ENCODE measurements at places on chromosomes 11 and 22. TPM values are rescaled to one million over a fixed set of nuclear protein-coding genes. Genes with fewer than 3 reads are reported as not detected.

- peak; percentile 74 for DNase-seq
- peaks cover 20% of the 10 kb centered on the region for H3K4me1 ChIP-seq
- no peak overlapping the region for H3K4me3 ChIP-seq
- no peaks in the 10 kb centered on the region for H3K36me3 ChIP-seq
Observed at GRCh38 chr22:22698263-22698750, 53.9 kb downstream of the GGTLC2 start.

GRCh38 chr11:64638829-64639228 is 47.8 kb downstream of the SLC22A12 start:
- no peak overlapping the region for H3K27ac ChIP-seq
- no peaks in the 10 kb centered on the region for H3K36me3 ChIP-seq
- no peak overlapping the region for H3K4me3 ChIP-seq
- H3K27me3 ChIP-seq, result peaks cover 32% of the 10 kb centered on the region
- no peak for DNase-seq
- peaks cover 34% of the 10 kb centered on the region for H3K4me1 ChIP-seq

The NPTXR gene
- polyA plus RNA-seq, result 0.16 TPM

The PAMR1 gene
- not detected for polyA plus RNA-seq

The OR2AG1 gene
- not detected for polyA plus RNA-seq

DNA sequence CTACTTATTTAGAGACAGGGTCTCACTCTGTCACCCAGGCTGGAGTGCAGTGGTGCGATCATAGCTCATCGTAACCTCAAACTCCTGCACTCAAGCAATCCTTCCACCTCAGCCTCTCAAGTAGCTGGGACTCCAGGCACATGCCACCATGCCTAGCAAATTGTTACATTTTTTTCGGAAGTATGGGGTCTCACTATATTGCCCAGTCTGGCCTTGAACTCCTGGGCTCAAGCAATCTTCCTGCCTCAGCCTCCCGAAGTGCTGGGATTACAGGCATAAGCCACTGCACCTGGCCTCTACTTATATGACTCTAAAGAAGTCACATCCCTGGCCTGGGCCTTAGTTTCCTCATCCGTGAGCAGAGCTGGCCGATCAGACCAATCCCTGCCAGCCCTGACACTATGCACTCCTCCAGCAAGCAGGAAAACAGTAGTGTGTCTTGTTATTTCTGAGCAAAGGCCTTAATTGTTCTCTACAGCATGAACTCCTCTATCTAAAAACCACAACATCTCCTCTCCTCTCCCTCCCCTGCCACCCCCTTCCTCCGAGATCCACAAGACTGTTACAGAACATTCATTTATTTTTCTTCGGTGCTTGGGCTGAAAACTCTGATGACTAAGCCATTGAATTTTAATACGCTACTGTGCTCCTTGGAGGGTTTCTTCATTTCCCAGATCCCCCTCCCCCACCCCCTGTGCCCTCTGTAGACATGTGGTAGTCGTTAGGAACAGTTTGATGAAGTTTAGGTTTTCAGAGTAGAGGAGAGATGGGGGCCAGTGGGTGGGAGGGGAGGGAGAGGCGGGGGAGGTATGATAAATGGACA is 91.5 kb downstream of the ABTB2 start:
- DNase-seq, result no peak
- H3K27ac ChIP-seq, result no peak overlapping the region
- H3K27me3 ChIP-seq, result no peaks in the 10 kb centered on the region
- no peak overlapping the region for H3K4me3 ChIP-seq

- no peaks in the 10 kb centered on the region for H3K27me3 ChIP-seq
- DNase-seq, result no peak
- peaks cover 7% of the 10 kb centered on the region for H3K4me1 ChIP-seq
- no peak overlapping the region for H3K4me3 ChIP-seq
- H3K36me3 ChIP-seq, result peaks cover 80% of the 10 kb centered on the region
Observed at GRCh38 chr11:94968334-94968958, 4.9 kb downstream of the CWC15 start.

DNA sequence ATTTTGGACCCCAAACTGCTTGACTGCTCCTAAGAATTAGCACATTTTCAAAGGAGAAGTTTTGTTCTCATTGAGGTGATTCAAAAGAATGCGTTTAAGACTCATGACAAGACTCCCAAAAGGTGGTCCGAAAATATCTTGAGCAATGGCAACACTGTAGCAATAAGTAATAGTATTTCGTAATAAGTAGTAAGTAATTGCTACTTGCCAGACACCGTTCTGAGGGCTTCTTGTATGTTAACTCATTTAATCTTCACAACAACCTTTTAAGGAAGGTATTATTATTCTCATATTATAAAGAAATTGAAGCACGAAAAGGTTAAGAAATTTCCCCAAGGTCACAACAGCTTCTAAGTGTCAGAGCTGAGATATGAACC is 184.0 kb upstream of the SORL1-AS1 start:
- H3K36me3 ChIP-seq, result no peaks in the 10 kb centered on the region
- H3K27ac ChIP-seq, result no peak overlapping the region
- DNase-seq, result no peak
- no peaks in the 10 kb centered on the region for H3K27me3 ChIP-seq

The MUC5B gene
- polyA plus RNA-seq, result not detected

DNA sequence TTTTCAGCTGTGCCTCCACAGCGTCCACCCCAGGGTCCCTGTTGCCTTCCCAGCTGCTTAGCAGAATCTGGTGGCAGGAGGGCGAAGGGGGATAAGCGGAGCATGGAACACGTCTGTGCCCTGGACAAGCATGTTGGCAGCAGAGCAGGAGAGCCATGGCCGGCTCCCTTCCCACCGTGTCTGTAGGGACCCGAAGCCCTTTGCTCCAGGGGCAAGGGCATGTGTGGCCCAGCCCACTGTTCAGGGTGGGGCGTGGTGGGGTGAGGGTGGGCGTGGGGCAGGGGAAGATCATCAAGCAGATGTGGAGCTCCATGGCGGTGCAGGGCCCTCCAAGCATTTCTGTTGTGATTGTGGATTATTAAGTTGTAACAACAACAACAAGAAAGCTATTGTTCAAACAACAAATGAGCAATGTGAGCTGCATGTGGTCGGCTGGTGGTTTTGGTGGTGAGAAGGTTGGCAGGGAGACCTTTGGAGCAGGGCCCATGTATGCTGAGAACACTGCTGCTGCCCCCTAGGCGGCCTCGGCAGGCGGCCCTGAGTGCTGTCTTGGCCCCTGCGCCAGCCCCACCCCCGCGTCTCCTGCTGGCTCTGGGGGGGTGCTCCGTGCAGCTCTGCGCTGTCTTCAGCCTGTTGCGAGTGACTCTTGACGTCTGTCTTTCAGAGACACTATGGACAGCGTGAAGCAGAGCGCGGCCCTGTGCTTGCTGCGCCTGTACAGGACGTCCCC is 50.9 kb downstream of the AP2A2 start:
- H3K27ac ChIP-seq, result no peak overlapping the region
- H3K4me3 ChIP-seq, result no peak overlapping the region
- no peak for DNase-seq

- no peak for DNase-seq
- H3K4me1 ChIP-seq, result no peaks in the 10 kb centered on the region
- no peaks in the 10 kb centered on the region for H3K36me3 ChIP-seq
- no peaks in the 10 kb centered on the region for H3K27me3 ChIP-seq
- H3K27ac ChIP-seq, result no peak overlapping the region
- no peak overlapping the region for H3K4me3 ChIP-seq
Observed at GRCh38 chr11:13216019-13216710, 61.4 kb upstream of the BMAL1 start.

DNA sequence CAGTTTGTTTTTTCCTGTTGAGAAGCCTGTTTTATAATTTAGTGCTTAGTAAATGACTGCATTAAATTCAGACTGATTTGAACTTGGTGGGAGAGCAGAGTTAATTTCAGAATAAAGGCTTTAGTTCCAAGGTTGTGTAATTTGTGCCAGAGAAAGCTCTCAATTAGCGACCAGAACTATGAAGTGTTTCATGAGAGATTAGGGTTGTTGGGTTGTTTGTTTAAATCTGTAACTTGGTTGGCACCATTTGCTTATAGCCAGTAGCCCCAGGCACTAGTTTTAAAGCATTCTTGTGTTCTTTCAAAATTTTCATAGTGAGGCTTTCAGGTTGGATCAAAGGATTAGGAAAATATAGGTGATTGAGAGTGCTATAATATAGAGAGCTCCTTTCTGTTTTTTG is 25.5 kb downstream of the UVRAG start:
- H3K36me3 ChIP-seq, result peaks cover 5% of the 10 kb centered on the region
- H3K4me1 ChIP-seq, result peaks cover 48% of the 10 kb centered on the region
- H3K4me3 ChIP-seq, result no peak overlapping the region
- DNase-seq, result no peak
- H3K27me3 ChIP-seq, result no peaks in the 10 kb centered on the region
- H3K27ac ChIP-seq, result peak overlapping the region; percentile 76

DNA sequence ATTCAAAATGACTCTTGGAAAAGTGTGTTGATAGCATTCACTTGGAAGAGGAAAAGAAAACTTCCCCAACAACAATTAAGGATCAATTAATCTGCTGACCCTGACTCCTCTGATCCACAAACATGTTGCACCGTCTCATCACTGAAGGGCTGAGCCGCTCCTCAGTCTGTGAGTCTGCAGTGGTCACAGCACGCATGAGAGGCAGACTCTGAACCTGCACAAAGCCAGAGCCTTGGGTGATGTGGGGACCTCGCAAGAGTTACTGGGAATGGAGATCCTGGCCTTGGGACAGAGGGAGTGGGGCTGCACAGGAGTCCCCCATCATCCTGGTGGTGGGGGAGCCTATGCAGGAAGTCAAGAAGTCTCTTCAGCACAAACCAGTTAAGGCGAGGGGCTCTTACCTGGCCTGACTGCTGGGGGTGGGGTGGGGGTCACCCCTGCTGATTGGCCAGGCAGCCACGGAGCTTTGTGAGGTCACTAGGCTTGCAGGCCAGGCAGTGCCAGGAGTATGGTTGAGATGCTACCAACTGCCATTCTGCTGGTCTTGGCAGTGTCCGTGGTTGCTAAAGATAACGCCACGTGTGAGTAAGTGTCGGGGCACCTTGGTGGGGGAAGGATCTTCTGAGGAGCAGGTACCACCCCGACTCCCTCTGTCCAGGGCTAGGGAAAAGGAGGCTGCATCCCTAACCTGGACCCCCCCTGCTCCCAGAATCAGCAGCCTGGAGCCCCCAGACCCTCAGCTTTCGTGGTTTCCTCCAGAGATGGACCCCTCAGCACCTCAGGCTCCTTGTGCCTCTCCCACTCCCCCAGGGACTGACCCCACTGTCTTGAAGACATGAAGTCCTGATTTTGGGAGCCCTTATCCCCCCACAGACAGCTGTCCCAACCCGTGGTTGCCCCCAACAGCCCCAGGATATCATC is at the start of gene ACR:
Gene ACR (plus strand): TSS at position 477 of the 921 bp plus-strand sequence. CDS start 32 bp downstream, at position 509.
- no peaks in the 10 kb centered on the region for H3K27me3 ChIP-seq
- DNase-seq, result no peak
- H3K4me1 ChIP-seq, result no peaks in the 10 kb centered on the region
- no peak within 1 kb of the TSS for H3K4me3 ChIP-seq
- no peak within 1 kb of the TSS for H3K27ac ChIP-seq

GRCh38 chr11:63564784-63565350 is 1.7 kb upstream of the PLAAT2 start:
- no peaks in the 10 kb centered on the region for H3K36me3 ChIP-seq
- no peak overlapping the region for H3K4me3 ChIP-seq
- peaks cover 3% of the 10 kb centered on the region for H3K27me3 ChIP-seq

The WBP2NL gene
- 1.6 TPM for polyA plus RNA-seq

GRCh38 chr11:12704049-12704448 is 29.8 kb downstream of the TEAD1 start:
- no peaks in the 10 kb centered on the region for H3K27me3 ChIP-seq
- no peak overlapping the region for H3K27ac ChIP-seq
- DNase-seq, result no peak
- no peaks in the 10 kb centered on the region for H3K36me3 ChIP-seq

The FGF19 gene
- not detected for polyA plus RNA-seq

The CCDC88B gene
- 230 TPM for polyA plus RNA-seq

DNA sequence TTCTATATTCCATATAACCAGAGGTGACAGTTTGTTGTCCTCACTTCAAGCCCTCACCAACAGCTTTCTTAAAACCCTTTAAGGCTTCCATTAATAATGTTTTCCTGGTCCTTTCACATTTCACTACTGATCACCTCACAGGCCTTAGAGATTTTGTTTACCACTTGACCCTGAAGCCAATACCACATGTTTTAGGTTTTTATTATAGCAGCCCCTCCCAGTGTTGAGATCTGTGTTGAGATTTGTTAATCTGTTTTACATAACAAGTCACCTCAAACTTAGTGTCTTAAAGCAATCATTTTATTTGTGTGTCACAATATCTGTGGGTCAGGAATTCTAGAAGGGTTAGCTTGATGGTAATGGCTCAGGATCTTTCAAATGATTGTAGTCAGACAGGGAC is 49.9 kb downstream of the FAR1 start:
- no peaks in the 10 kb centered on the region for H3K4me1 ChIP-seq
- H3K27ac ChIP-seq, result no peak overlapping the region
- no peak for DNase-seq
- no peak overlapping the region for H3K4me3 ChIP-seq

- DNase-seq, result no peak
- H3K36me3 ChIP-seq, result no peaks in the 10 kb centered on the region
- no peak overlapping the region for H3K27ac ChIP-seq
- H3K4me3 ChIP-seq, result no peak overlapping the region
- H3K4me1 ChIP-seq, result peaks cover 39% of the 10 kb centered on the region
Observed at GRCh38 chr11:2467695-2468055, 22.9 kb downstream of the KCNQ1 start.

DNA sequence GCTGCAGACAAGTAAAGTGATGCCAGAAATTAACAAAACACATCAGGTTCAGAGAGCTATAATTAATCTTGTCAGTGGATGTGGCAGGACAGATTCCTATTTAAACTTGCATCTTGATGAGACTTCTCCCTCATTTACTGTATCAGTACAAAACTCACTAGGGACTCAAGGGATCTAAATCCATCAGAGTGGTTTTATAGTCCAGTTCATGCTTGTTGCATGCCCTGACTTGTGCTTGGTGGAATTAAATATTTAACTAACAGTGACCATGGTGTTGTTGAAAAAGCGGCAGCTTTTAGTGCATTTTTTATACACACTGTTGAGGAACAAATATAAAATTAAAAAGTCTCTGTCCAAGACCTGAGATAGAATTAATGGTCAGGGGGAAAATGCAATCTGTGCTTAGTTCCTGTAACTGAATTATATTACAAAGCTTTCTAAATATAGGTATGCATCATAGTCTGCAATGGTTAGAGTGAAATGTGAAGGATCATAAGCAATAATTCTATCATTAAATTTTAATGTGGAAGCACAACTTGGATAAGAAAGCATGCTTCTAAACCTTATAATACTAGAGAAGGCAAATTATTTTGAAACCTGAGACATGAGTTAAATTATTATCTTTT is 1475.5 kb upstream of the TENM4 start:
- H3K4me3 ChIP-seq, result no peak overlapping the region
- no peaks in the 10 kb centered on the region for H3K27me3 ChIP-seq
- H3K36me3 ChIP-seq, result no peaks in the 10 kb centered on the region
- H3K4me1 ChIP-seq, result no peaks in the 10 kb centered on the region
- H3K27ac ChIP-seq, result no peak overlapping the region

The OR5A1 gene
- polyA plus RNA-seq, result not detected

Measured in B cell (primary cell).